NCI-H1092 (cell line): ENCODE measurements at places on chromosomes 4 and X.

- DNase-seq: no peak
Measured at GRCh38 chr4:6355052-6355451, 85.4 kb downstream of the WFS1 start.

GRCh38 chr4:168361365-168362024, 42.9 kb upstream of the DDX60 start:
- DNase-seq: no peak

GRCh38 chr4:36269101-36269500, 12.3 kb upstream of the DTHD1 start:
- no peak for DNase-seq

DNA sequence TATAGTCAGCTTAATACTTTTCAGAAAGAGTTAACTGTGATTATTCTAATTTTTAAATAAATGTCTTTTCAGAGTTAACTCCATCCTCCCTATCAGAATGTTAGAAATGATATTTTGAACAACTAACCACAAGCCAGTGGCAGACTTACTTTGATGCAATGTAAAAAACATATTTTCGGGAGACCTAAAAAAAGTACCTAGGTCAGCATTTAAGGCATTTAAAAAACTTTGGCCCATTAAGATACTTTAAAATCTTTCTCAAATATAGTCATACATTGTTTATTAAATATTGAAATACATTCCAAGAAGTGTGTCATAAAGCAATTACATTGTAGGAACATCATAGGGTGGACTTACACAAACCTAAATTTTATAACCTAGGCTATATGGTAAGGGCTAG, 426.1 kb downstream of the PABPC4L start:
- no peak for DNase-seq

- peak; percentile 36 for DNase-seq
Measured at GRCh38 chr4:103934178-103934789, 214.5 kb upstream of the TACR3 start.

DNA sequence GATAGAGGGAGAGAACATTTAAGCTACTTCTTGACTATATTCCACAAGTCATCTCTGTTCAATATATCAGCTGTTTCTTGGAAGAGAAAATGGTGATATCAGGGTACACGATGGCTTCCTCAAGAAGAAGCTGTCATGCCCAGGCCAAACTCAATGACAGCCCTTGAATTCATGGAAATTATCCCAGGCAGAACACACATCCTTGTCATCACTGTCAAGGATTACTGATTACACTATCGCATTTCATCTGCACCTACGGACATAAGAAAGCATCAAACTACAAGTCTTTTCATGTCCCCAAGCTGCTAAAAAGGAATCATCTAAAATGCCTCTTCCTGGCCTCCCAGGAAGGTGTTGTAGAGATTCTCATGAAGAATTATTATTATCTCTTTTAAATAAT, 165.2 kb upstream of the SLC7A11 start:
- no peak for DNase-seq

DNA sequence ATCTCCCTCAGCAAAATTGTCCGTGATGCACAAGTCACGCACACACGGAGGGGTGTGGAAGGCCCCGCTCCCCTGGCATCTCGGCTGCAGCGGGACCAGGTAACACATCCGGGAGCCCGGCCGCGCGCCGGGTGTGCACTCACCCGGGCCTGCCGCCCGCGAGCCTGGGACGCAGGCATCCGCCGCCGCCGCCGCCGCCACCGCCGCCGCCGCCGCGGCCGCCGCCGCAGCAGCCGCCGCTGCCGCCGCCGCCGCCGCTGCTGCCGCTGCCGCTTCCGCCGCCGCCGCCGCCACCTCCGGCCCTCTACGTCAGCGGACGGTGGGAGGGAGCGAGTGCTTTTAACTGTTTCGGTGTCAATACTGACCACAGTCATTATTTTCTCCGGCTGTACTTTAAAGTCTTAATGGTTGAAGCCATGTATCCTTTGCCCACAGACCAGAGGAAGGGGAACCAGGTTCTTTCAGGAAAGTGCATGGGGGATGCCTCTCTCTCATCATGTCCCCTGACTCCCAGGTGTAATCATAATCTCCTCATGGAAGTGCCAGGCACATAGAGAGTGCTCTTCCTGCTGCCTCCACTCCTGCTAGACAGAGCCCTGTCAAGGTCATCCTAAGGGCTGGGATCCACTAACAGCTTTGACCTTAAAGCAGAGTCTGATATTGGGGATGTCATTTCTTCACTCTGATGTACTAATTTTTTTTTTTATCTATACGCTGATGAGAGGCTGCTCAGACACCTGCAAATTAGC, 38.0 kb downstream of the MAGEE2 start:
- DNase-seq: peak; percentile 29

DNA sequence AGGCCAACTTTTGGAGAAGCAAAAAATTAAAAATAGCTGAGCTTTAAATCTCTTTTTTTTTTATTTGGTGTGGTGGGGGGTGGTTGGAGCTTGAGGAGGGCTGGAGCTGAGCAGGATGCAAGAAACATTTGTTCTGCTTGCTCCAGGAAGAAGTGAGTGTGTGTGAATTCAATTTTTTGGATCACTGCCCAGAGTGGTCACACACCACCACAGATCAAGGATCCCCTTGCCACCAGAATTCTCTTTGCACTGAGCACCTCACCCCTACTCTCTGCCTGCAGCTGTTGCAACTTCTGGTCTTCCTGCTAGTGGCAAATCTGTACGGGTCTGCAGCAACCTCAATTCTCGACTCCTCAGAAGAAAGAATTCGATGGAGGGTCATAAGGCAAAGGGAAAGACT, 19.9 kb upstream of the PLP1 start:
- no peak for DNase-seq

DNA sequence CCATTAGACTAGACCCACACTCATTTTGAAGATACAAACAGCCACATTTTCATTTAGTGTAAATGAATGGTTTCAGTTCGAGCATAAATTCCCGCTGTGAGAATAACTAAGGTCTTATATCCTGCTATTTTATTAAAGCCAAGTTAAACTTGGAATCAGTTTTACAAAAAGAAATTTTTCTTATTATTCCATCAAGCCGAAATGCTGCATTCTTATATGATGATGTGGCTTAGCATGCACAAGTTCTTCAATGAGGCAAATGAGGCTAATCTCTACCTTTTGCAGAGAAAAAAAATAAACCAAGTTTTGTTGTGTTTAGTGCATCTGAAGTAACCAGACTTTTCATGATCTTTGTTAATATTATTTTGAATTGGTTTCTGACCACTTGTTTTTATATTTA, 953.9 kb upstream of the PCDH10 start:
- DNase-seq: no peak

DNA sequence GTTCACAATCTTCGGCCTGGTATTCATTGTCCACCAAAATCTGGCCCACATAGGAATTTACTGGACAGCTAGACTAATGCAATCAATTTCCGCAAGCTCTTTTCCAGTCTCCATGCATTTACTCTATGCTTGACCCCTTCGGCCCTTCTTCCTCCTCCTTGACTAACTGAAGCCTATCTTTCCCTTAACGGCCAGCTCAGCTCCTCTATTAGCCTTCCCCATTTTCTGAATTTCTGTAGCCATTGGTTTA, 1.2 kb upstream of the PHKA2 start:
- no peak for DNase-seq

GRCh38 chr4:26878794-26879391, 18.3 kb downstream of the STIM2 start:
- DNase-seq: no peak

GRCh38 chr4:78747475-78747922, 28.7 kb upstream of the BMP2K start:
- DNase-seq: no peak

GRCh38 chr4:74543983-74544382, 99.0 kb downstream of the AREG start:
- DNase-seq: no peak

DNA sequence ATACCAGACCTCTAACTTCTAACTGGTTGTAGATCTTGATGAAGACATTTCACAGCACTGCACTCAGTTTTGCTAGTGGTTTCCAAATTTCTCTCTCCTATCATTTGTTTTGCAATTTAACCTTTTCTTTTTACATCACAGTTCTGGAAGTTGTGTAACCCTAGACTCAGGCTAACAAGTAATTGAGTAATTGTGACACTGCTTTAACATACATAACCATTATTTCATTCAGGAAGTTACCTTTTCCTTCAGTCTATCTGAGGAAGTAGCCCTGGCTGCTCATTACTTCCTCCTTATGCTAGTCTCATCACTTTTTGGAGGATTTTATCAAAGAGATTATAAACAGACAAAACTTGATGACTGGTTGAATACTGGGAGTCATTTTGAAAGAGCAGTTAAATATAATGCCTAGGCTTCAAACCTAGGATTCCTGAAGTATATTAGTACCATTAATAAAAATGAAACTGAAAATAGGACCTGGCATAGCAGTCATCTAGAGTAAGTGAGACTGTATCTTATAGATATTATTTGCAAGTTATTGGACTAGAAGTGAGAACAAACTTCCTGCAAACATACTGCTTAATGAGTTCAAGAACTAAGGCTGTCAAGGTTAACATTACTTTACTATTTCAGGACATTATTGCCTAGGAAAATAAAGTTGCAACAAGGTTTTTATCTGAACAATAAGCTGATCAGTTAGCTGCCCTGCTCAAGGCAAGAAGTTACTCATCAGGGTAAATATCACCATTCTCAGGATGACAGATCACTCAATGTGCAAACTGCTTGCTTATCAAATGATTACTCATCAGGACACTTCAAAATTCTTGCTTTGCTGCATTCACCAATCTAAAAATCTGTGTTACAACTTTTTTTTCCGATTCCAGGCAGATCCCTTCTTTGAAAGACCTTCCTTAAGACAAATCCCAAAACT, 25.6 kb upstream of the TEX13C start:
- DNase-seq: no peak

- peak; percentile 37 for DNase-seq
Measured at GRCh38 chr4:91113130-91113706, 986.0 kb downstream of the CCSER1 start.

GRCh38 chrX:153934762-153935325, at the start of gene NAA10:
Gene NAA10 (minus strand): TSS chrX:153935037. CDS start chrX:153934904, 133 bp downstream.
- peak; percentile 72 for DNase-seq

DNA sequence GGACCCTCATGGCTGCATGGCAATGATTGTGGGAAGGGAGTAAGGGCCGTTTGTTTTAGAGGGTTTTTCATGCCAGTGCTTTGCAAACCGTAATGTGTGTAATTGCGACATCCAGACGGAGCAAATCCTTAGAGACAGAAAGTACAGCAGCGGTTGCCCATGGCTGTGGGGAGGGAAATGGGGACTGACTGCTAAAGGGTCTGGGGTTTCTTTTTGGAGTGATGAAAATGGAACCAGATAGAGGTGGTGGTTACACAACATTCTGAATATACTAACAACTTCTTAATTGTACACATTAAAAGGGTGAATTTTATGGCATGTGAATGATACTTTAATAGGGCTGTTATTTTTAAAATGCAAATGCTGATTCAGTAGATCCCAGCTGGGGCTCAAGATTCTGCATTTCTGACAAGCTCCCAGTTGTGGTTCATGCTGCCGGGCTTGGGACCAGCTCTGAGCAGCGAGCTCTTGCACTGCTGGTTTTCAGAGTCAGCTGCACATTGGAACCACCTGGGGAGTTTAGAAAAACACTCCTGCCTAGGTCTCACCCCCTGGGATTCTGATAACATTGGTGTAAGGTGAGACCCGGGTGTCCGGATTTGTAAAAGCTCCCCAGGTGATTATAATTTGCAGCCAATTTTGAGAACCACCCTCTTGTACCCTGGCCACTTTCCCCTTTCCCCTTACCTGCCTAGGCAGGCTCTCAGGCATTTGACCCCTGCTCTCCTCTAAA, 47.7 kb downstream of the PRPS1 start:
- DNase-seq: no peak

GRCh38 chr4:79652738-79653137, 244.7 kb upstream of the GK2 start:
- no peak for DNase-seq

- no peak for DNase-seq
Measured at GRCh38 chrX:53281321-53281822, at the start of gene IQSEC2. Gene IQSEC2 (minus strand): TSS chrX:53281584.

GRCh38 chr4:56286763-56287162, 100.5 kb downstream of the AASDH start:
- no peak for DNase-seq

GRCh38 chr4:31741326-31741725, 1021.2 kb downstream of the PCDH7 start:
- DNase-seq: no peak

DNA sequence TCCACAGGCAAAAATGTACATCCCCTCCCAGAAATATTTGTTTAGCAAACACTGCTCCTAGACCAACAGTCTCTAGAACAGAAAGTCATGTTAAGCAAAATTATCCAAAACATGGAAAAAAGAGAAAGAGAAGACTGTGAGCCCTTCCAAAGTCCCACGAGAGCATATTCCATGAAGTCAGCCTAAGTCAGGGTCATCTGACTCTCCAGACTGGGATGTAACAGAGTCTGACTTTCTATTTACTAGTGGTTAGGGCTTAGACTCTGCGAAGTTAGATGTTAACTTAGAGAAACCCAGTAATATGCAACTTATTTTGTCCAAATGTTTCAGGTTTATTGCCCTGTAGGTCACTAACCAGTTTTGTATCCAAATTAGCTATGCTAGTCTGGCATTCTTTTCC, 102.3 kb downstream of the MID1 start:
- DNase-seq: no peak

DNA sequence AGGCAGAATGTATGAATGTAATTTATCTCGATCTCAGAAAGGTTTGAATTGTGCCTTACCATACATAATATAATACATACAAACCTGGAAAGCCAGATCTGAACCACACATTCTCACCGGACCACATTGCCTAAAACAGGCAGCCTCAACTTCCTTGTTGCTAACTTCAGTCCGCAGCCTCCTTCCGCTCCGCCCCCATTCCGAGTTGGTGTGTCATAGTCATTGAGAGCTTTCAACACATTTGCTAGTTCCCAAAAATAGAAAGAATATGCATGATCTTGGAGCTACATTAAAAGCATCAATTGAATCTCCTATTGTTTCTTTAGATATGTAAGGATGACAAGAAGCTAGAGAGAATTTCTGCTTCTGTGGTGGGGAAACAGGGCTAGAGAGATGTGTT, 127.2 kb downstream of the ARHGEF9 start:
- no peak for DNase-seq

DNA sequence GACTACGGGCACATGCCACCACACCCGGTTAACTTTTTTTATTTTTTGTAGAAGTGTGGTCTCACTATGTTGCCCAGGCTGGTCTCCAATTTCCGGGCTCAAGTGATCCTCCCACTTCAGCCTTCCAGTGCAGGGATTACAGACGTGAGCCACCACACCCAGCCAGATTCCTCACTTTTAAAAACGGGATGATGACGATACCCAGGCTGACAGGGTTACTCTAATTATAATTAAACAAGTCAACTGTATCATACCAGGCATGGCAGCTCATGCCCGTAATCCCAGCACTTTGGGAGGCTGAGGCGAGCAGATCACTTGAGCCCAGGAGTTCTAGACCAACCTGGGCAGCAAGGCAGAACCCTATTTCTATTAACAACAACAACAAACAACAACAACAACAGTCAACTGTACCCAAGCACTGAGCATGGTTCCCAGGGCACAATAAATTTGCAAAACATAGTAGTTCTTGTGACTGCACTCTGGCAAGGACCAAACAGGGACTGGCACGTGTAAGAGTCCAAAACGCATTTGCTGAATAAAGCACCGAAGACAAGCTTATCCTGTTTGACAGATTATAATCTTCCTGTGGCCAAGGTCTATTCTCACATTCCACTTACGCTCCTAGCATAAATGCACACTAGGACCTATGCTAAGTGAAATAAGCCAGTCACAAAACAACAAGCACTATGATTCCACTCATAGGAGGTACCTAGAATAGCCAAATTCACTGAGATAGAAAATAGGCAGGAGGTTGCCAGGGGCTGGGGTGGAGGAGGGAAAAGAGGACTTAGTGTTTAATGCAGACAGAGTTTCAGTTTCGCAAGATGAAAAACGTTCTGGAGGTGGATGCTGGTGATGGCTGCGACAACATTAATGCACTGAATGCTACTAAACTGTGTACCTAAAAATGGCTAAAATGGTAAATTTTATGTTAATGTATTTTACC, 77.5 kb downstream of the IRF2 start:
- no peak for DNase-seq
